ENCODE measurements at places on chromosomes 13 and 19.

DNA sequence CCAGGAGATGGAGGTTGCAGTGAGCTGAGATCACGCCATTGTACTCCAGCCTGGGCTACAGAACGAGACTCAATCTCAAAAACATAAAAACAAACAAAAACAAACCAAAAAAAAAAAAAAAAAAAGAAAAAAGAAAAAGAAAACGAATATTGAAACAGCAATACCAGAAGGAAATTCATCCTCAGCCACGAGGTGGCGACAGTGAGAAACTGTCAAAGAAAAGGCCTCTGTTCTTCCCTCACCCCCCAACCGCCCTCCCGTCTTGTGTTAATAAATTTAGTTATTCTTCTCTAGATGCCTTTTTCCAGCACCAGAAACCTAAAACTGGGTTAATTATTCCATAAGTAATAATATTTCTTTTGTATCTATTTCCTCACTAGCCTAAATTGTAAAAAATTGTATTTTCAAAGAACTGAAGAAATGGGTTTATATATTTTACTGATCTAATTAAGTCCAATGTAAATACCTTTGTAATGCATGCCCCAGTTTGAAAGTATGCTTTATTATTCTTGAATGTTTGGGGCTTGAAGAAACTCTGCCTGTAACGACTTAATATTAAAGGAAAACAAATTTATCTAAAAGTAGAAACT, 38.6 kb downstream of the LIG4 start:
- no peak for DNase-seq

DNA sequence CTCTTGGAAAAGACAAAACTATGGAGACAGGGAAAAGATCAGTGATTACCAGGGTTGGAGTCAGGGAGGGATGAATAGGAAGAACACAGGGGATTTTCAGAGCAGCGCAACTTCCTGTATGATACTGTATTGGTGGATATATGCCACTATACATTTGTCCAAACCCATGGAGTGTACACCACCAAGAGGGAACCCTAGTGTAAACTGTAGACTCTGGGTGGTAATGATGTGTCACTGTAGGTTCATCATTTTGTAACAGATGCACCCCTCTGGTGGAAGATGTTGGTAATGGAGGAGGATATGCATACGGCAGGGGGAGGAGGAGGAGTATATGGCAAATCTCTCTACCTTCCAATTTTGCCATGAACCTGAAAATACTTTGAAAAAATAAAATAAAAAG, 68.1 kb downstream of the UFM1 start:
- DNase-seq = no peak

GRCh38 chr13:34179481-34179880, 361.5 kb downstream of the RFC3 start:
- DNase-seq = no peak

GRCh38 chr13:110132225-110132982, 174.6 kb downstream of the COL4A1 start:
- no peak for DNase-seq

- no peak for DNase-seq
Observed at GRCh38 chr13:33466262-33466661, 180.7 kb upstream of the STARD13 start.

- no peak for DNase-seq
Observed at GRCh38 chr13:49220856-49221589, 885 bp downstream of the MLNR start.
